ENCODE measurements at places on chromosomes 7 and 10. TPM values are rescaled to one million over a fixed set of nuclear protein-coding genes. Genes with fewer than 3 reads are reported as not detected.

GRCh38 chr7:17646253-17646956 is 293.9 kb downstream of the SNX13 start:
- no peak overlapping the region for H3K4me3 ChIP-seq
- DNase-seq: no peak
- H3K27me3 ChIP-seq: peaks cover 5% of the 10 kb centered on the region
- no peak overlapping the region for H3K27ac ChIP-seq

DNA sequence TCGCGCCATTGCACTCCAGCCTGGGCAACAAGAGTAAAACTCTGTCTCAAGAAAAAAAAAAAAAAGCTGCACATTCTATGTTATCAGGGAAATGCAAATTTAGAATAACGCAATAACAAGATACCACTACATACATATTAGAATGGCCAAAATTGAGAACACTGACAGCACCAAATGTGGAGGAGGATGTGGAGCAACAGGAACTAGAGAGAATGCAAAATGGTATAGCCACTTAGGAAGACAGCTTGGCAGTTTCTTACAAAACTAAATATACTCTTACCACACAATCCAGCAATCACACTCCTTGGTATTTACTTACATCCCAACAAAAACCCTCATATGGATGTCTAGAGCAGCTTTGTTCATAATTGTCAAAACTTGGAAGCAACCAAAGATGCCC is 76.8 kb downstream of the ALOX5 start:
- no peaks in the 10 kb centered on the region for H3K36me3 ChIP-seq
- no peak overlapping the region for H3K27ac ChIP-seq
- H3K27me3 ChIP-seq: no peaks in the 10 kb centered on the region
- peaks cover 13% of the 10 kb centered on the region for H3K4me1 ChIP-seq

Gene IGF2BP3
- 0.70 TPM for total RNA-seq

DNA sequence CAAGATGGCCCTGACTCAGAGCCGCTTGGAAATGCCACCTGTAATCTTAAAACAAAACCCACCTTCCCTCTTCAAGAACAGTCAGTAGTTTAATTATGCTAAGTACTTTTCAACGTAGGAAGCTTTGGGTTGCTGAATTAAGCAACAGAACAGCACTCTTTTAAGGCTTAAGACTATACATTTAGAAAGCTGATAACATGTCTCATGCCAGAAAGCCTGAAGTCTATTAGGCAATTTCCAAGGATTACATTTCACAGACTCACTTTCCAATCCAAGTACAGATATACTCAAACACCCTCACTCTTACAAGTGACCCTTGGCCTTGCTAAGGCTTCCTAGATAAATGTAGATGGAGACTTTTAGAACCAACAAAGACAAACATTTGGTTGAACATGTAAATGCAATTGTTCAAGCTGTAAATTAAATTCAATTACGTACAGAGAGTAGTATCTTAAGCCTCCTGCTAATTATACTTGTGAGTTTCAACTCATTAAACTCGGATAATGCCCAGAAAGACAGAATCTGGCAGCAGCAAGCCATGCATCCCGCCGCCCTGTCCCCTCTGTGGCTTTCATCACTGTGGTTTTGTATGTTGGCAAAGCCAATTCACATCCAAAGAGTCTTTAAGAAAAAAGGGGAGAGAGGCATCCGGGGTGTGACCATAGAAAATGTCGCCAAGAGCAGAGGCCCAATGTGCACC is 283.1 kb upstream of the NRP1 start:
- H3K4me1 ChIP-seq: no peaks in the 10 kb centered on the region
- peaks cover 9% of the 10 kb centered on the region for H3K27me3 ChIP-seq
- DNase-seq: no peak
- H3K36me3 ChIP-seq: no peaks in the 10 kb centered on the region

Gene SFRP5
- 0.27 TPM for total RNA-seq

- H3K27me3 ChIP-seq: peaks cover 5% of the 10 kb centered on the region
- no peak overlapping the region for H3K4me3 ChIP-seq
- H3K4me1 ChIP-seq: peaks cover 11% of the 10 kb centered on the region
- H3K36me3 ChIP-seq: no peaks in the 10 kb centered on the region
- H3K27ac ChIP-seq: peak overlapping the region; percentile 66
- no peak for DNase-seq
Measured at GRCh38 chr7:55308186-55308929, 56.8 kb upstream of the LANCL2 start.

DNA sequence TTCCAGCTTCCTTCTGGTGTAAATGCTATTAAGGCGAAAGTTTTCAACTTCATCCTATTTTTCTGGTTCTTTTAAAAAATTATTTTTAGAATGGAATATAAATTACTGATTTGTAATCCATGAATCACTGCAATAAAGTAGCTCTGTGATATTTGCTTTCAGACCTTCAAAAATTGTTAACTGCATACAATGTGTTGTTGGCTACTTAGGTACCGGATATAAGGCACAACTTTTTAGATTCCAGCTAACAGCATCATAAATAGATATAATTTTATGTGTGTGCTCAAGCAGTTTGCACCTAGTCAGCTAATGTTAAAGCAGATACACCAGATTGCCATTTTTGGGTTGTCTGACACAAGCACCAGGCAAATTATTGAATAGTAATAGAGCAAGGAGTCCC is 58.7 kb downstream of the PON1 start:
- no peak for DNase-seq
- H3K36me3 ChIP-seq: no peaks in the 10 kb centered on the region
- no peaks in the 10 kb centered on the region for H3K27me3 ChIP-seq
- H3K4me3 ChIP-seq: no peak overlapping the region

- no peak overlapping the region for H3K4me3 ChIP-seq
- no peak for DNase-seq
- no peaks in the 10 kb centered on the region for H3K4me1 ChIP-seq
- H3K36me3 ChIP-seq: no peaks in the 10 kb centered on the region
Measured at GRCh38 chr10:10804061-10804460, 213.6 kb upstream of the CELF2 start.
